Stimulated activated CD8-positive, alpha-beta memory T cell treated with anti-CD3 and anti-CD28 coated beads, Interleukin-15, amount 100 ng/mL, for 4 hours (primary cell): ENCODE measurements at places on chromosomes 16 and 17.

DNA sequence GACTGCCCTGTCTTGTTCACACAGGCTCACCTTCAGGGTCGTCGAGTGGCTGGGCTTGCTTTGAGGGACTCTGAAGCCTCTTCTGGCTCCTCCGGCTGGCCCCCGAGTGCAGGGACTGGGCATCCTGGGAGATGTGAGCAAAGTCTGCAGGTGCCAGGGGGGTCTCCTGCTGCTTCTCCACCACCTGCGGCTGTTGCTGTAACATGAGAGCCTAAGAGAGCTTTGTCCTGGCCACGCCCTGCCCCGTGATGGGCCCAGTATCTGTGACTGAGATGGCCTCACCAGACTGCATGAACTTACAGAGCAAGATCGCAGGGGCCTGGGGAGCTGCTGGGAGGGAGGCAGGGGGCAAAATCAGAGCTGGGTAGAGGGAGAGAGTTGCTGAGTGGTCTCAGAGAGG lies 12.5 kb downstream of the ERN2 start:
- no peak for DNase-seq

- no peak for DNase-seq
These were observed 158.5 kb downstream of the RPTOR start for GRCh38 chr17:80703142-80703478.

DNA sequence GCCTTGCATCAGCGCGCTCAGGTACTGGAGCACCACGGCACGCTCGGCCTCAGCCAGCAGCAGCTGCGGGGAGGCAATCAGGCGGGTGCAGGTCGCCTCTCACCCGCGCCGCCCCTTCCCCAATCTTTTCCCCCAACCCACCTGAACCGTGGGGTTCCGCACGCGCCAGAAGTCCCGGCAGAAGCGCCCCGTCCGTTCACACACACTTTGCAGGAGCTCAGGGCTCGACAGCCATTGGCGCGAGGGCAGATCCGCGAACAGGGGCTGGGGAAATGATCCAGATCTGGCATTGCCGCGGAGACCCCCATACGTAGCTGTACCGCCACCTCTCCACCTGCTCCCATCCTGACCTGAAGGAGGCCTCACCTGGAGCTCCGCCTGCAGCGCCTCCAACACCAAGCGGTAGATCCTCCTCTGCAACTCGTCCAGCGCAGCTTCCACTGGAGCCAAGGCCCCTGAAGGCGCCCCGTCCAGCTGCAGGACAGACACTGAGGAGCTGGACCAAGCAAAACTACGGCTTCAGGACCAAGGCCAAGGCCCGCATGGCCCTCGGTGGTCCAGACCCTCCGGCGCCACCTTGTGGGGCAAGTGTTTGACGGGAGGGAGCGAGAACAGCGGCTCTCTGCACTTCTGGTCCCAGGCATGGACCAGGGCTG lies 1.4 kb upstream of the MATCAP1 start:
- DNase-seq = peak; percentile 60

DNA sequence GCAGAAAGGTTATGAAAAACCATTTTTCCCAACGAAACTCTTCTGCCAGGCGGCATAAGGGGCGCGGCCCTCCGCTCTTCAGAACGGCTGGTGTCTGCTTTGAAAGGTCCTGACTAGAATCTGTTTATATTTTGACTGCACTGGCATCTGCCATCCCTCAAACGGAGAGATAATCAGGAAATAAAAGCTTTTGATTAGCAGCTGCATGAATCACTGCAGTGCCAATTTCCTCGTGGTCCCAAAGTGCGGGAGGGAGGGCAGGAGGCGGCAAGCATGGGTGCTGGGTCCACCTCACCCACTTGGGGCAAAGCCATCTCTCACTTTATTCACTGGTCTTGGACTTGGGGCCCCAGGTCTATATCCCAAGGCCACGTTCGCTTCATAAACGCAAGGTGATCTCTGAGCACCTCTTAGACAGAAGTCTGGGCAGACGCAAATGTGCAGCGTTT lies 49.7 kb downstream of the TBC1D16 start:
- DNase-seq = no peak

DNA sequence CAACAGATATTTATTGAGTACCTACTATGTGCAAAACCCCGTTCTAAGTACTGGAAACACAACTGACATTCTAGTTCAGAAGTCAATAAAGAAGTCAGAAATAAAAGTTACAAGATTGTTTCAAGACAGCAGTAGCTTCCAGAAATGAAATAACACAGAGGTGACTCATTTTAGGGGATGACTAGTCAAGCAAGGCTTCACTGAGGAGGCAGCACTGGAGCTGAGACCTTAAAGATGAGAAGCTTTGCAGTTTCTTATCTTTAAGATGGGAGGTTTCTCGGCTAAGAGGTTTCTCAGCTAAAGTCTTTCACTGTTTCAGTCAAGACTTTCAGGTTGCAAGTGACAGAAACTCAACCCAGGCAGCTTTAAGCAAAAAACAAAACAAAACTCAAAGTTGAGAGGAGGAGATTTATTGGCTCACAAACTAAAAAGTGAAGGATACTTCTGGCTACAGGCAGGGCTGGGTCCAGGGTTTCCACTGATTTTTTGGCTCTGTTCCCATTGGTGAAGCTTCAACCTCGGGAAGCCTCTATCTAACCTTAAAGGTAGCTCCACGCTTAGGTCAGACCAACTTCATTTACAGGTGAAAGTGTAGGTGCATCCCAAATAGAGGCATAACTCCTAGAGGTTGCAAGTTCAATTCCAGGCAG lies 7.4 kb upstream of the MMP2 start:
- DNase-seq = no peak

DNA sequence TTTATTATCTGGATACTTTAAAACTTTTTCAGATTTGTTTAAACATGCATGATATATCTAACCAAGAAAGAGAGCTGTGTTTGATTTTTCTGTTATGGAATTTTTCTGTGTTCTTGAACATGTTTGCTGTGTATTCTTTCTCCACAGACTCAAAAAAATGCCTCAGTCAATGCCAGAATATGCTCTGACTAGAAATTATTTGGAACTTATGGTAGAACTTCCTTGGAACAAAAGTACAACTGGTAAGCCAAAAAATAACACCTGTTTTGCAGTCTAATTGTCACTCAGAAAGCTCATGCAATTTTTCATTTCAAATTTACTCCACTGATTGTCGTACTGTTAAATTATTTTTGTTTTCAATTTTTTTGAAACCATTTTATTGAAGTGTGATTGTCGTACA lies 15.3 kb upstream of the ABCC11 start:
- no peak for DNase-seq

DNA sequence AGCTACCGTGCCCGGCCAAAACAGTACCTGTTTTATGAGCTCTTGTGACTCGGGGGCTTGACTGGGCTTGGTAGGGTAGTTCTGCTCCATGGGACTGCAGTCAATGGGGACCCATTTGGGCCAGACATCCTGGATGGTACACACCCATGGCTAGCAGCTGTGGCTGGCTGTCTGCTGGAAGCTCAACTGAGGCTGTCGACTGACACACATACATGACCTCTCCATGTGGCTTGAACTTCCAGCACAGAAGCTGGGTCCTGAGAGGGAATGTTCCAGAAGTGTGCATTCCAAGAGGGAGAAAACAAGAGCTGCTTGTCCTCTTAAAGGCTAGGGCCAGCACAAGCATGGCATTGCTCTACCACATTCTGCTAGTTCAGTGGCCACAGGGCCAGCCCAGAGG lies 14.9 kb upstream of the NKD1 start:
- no peak for DNase-seq

DNA sequence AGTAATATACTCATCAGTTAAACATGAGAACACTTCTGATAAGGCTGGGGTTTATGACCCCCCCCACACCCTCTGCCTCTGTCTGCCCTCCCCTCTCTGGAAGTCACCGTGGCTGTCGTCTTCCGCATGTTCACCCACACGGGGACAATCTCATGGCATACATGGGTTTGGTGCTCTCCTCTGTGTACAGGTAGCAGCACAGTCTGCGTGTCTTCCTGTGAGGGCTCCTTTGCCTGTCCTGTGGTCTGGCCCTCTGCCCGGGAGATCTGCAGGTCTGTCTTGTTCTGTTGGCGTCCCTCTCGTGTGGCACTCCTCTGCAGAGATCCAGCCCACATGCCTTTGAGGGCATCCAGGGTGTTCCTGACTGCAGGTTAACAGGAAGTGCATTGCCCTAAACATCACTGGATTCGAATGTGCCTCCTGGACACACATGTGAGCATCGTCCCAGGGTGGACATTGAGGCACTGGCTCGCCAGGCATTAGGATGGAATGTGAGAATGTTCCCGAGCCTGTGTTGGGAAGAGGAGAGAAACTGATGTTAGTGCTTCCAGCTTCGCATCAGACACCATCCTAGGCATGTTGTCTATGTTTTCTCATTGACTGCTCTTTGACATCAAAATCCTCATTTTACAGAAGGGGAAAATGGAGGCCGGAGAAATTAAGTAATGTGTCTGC lies 54.5 kb downstream of the NKD1 start:
- no peak for DNase-seq
